Common myeloid progenitor, CD34-positive (primary cell): ENCODE measurements at places on chromosomes 1 and 21.

DNA sequence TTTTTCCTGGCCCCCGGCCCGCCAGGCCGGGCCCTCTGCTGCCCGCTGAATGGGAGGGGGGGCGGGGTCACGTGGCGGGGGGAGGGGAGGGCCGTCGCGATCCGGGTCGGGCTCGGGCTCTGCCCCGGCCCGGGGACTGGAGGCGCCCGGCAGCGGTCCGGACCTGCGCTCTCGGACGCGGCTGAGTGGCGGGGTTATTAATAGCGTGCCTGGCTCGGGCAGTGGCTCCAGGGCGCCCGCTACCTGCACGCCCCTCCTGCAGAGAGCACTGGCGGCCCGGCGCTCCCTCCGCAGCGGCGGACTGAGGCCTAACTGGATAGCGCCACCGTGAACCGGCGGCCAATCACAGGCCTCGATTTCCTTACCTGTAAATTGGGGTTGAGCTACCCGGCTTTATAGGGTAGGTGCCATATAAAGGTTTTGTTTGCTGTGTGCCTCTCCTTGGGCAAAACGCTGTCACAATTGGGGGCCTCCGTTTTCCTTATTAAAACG is 28.1 kb downstream of the AHDC1 start:
- no peak for DNase-seq

DNA sequence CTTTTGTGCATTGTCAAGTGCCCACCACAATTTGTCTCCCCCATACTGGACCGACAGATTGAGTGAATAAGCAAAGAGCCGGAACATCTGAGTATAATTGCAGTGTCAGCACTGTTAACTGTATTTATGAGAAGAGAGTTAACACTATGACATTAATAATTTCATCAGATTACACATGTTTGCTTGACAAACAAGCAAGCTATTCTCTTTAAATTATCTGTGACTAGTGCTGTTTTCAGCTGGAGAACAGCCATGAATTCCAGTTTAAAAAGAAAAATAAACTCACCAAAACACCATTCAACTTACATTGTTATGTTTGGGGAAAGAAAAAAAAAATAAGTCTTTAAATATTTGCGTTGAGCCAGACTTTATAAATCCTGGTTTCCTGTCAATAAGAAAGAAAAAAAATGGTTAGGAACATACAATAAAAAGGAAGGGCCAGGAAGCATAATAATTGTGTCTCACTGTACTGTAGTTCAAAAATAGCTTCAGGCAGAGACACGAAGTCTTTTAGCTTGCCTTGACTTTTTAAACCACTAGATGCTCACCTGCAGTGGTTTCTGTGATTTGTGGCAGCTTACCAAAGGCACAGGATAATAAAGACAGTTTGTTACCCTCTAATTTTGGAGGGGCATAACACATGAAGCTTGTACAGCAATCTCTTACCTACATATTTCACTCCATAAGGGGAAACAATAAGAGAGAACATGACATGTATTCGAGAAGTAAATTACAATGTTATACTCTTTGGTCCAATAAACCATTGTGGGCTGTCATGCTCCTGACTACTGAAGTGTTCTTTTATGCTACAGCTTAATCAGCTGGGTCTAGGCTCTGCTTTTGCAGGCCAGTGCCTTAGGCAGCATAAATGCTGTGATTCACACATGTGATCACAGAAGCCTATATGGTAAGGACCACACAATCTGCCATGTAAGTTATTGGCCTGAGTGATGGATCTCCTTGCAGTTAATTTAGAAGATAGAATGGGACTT is 302.0 kb upstream of the ADGRL2 start:
- DNase-seq = no peak

DNA sequence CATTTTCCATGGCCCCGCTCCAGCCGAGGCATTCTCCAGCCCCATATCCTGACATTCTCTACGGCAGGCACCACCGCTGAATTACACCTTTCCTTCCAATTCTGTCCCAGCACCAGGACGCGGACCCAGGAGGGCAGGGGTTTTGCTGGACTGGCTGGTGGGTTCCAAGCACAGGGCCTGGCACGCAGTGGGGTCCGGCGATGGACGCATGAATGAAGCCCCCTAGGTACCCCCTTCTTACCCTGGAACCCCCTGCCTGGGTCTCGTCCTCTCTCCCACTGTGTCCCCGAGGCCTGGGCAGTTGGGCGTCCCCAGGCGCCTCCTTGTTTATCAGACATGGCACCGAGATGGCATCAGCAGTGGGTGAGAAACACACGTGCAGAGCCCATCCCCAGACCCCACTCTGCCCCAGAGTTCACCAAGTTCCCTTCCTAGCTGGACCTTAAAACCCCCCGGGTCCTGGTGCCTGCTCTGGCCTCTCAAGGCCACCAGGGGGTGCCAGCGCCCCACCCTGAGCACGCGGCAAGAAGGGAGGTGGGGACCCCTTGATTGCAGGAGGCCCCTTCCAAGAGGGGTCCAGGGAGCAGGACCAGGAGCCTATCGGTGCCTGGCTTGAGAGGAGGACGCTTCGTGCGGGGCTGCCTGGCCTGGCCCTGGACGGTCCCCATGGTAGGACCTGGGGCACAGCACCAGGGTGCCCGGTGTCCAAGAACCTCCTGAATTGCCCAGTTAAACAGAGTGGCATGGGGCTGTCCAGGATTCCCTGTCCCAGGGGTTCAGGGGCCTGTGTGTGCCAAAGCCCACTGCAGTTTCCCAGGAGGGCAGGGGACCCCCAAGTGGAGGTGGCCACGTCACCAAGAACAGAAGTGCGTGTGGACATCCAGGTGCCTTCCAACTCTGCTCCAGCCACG is 46.1 kb downstream of the MEGF6 start:
- peak; percentile 63 for DNase-seq

DNA sequence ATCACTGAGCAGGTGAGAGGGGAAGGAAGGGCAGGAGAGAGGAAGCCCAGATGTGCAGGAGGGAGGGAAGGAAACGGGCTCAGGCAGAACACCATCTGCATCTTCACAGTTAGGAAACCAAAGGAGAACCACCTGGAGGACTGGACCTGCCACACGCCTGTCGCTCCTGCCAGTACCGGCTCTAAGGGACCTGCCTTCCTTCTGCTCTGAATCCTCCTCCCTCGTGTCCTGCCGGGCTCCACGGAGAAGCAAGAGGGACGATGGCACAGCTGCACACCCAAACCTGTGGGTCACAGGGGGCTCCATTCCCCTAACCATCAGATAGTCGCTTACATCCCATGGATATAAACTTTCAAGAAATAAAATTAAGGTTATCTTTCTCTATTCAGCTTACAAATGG is 56.1 kb downstream of the TOR1AIP2 start:
- DNase-seq = no peak

DNA sequence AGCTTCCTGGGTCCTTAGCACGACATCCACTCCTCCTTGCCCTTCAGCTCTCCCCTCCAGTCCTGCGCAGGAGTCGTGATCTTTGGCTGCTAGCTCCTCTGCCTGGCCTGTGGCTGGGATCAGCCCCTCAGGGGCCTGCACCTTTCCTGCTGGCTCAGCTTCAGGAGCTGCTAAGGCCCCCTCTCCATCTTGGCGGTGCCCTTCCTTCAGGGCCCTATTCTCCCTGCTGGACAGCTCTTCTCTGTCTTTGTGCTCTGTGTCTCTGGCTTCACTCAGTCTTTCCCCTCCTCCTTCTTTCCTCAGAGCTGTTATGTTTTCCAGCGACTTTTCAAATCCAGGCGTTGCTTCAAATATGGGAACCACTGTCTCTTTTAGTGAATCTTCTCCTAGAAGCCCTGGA is 59.5 kb upstream of the LRRC53 start:
- no peak for DNase-seq

DNA sequence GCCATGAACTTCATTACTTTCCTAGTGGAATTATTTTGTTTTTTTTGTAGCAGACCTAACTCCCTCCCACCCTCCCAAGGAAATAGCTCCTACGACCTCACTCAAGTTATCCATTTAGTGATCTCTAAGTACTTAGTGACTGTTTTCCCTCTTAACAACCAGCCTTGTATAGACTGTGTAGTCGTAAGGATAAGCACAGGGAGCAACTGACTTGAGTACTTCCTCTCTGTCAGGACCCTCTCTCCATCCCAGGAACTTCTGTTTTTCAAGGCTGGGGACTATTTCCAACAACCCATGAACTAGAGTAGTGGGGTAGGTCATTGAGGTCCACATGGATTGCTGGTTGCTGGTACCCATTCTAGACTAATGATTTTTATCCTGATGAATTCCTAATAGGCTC is 1.9 kb downstream of the AGO1 start:
- no peak for DNase-seq

DNA sequence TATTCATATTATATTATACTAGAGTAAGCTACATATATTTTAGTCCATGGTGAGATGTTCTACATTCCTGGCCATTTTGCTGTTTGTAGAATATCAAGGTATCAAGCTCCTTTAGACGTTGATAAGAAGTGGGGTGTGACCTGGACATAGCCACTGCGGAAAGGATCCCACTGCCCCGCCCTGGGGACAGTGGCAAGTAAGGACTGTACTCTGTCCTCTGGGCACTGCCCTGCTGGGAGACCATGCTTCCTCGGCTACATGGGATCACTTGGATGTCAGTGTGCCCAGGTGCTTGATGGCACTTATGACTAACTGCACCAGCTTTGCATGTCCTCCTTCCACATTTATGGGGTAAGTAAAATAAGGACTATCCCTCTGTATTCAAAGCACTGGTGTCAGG is 46.3 kb upstream of the NTPCR start:
- DNase-seq = no peak

DNA sequence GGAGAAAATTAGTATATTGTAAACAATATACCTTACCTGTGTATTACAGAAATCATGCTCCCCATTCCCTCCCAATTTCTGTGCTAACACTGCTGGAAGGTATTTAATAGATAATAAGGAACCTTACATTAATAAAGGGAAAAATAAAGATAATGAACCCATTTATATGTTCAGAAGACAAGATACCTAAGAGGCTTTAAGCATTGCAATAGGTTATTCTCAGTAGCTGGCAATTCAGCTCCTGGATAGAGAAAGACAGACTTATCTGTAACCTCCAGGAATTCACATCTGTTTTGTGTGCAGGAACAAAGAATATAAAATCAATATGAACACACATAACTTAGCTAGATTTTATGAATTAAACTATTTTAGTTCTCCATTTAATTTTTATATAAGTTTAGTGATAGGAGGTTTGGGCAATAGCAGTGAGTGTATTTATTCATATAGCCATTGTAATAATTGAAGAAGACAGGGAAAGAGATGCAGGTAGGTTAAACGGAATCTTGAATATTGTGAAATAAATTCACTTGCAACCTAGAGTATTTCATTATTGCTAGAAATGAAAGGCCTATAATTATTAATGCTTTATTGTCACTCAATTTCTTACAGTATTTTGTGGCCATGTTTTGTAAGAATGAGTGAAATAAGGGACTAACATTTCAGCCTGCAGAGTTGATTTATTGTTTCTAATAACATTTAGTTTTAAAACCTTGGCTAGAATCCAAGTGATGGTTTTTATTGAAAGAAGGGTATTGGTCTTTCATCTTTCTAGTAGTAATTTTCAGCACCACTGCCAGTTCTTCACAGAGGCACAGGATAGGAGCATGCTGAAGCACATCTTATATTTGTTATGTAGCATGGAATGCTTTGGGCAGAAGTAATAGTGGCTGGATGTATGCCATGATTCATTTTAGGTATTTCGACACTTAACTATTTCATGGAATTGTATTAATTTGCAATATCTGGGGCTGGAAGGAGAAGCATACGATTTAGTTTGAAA is 1.5 kb downstream of the XPR1 start:
- no peak for DNase-seq

- no peak for DNase-seq
Observed at GRCh38 chr1:173702736-173703135, 12.0 kb upstream of the KLHL20 start.

GRCh38 chr1:99950486-99950885 is 19.3 kb upstream of the SLC35A3 start:
- peak; percentile 47 for DNase-seq

DNA sequence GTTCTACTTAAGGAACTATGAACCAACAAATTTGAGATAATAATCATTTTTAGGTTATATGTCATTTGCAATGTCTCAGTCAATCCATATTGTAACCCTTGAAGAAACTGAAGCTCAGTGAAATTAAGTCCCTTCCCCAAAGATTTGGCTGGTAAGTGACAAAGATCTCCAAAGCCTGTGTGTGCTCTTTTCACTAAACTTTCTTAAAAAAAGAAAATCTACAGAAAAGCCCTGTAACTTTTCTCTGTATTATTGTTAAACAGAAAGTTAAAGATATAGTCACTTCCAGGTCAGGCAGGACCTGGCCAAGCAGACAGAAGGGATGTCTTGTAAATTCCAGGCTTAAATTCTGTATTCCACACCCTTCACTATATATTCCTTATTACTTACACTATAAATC is 1.5 kb downstream of the LIX1L start:
- no peak for DNase-seq

- no peak for DNase-seq
Observed at GRCh38 chr1:236353813-236354212, 40.3 kb upstream of the EDARADD start.

DNA sequence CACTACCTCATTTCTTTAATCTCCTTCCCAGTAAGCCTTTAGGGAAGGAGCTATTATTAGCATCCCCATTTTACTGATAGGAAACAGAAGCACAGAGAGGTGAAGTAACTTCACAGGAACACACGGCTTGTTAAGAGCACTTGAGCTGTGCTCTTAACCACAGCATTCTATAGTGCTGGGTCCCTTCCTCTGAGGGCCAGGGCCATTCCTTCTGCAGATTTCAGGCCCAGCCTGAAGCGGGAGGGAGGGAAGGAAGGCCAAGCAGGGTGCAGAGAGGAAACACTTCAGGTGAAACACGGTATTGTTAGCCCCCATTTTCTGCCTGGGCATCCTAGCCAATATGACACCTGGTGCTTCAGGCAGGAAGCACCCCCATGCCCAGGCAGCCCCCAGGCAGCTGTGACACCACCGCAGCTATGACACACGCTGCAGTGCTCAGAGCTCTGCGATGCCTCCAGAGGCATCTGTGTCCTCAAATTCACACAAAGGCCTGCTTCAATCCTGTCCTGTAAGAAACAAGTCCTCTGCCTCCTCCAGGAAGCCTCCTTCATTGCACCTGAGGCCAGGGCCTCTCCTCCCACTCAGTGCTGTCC is 4.5 kb upstream of the EXTL1 start:
- no peak for DNase-seq

- no peak for DNase-seq
Observed at GRCh38 chr1:155320252-155320651, 442 bp upstream of the RUSC1 start.

GRCh38 chr1:189211742-189212141 is 1265.9 kb downstream of the BRINP3 start:
- DNase-seq = no peak

GRCh38 chr1:17640393-17640792 is 100.9 kb downstream of the ARHGEF10L start:
- no peak for DNase-seq

GRCh38 chr1:206005234-206005633 is 2.0 kb upstream of the RAB7B start:
- DNase-seq = no peak

- no peak for DNase-seq
Observed at GRCh38 chr1:21378705-21379494, 61.0 kb upstream of the NBPF3 start.

GRCh38 chr1:85371021-85371420 is 93.9 kb downstream of the DDAH1 start:
- no peak for DNase-seq

- no peak for DNase-seq
Observed at GRCh38 chr1:177021687-177022086, 142.8 kb downstream of the ASTN1 start.

GRCh38 chr1:67611846-67612245 is 73.2 kb upstream of the GADD45A start:
- no peak for DNase-seq

- DNase-seq = no peak
Observed at GRCh38 chr1:106619080-106619826, 437.2 kb upstream of the PRMT6 start.

- no peak for DNase-seq
Observed at GRCh38 chr1:152880316-152880715, 2.2 kb downstream of the SMCP start.
